ENCODE measurements at places on chromosomes 3 and 15.

- DNase-seq = no peak
Observed at GRCh38 chr3:149007567-149008257, 16.4 kb downstream of the GYG1 start.

DNA sequence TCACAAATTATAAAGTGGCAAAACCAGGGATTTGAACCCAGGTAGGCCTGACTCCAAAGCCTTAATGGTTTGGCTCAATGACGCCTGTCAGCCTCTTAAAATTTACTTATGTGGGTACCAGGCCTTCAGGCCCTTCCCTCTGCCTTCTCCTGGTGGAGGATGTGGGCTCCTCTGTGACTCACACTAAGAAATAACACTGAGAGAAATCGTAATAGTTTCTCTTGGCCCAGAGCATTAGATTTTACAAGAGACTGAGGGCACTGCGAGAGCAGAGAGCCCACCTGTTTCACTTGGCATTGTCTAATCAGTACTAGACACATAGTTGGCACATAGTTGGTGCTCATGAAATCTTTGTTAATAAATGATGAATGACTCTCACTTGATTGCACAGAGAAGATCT, 505.2 kb downstream of the SHQ1 start:
- DNase-seq = no peak

DNA sequence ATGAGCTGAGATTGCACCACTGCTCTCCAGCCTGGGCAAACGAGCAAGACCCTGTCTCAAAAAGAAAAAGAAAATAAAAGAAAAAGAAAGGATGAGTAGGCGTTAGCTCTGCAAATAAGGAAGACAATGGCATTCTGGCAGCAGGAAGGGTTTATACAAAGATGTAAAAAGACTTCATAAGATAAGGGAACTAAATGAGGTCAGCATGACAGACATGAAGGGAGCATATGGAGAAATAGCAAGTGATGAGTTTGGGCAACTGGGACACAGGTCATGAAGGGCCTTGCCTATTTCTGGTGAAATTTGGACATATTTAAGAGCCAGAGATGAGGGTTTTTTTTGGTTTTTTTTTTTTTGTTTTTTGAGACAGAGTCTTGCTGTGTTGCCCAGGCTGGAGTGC, 24.5 kb downstream of the TMEM266 start:
- DNase-seq = no peak

DNA sequence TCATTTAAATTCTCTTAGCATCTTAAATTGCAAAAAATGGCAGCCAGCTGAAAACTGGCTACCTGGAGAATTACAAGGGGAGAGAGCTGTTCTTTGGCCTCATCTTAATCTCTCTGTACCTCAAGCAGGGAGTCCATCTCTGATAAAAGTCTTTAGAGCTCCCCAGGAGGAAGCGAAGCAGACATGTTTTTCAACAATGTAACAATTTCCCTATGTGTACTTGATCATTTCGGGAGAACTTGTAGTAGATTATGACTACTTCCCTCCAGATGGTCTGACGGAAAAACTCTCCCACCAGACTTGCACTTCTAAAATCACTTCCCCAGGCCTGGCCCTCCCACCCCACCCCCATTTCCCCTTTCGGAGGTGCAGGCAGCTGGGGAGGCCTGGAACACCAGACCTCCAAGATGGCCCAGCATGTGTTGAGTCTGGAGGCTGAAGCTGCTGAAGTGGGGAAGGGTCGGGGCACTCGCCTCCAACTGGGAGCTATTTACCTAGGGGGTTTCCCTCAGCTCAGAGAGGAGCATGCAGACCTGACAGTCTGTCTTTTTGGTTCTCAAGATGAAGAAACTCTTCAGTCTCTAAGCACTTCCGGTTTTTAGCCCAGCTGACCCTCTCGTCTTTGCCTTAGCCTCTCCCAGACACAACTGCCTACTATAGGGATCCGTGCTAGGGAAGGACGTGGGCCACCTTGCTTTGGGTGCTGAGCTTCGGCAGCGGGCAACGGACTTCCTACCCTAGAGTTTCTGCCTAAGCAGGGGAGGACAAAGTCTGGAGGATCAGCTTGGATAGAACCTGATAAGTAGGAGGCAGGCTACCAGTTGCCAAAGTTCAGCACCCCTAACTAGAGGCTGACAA, 164.0 kb upstream of the TBL1XR1 start:
- no peak for DNase-seq

- no peak for DNase-seq
Observed at GRCh38 chr15:49060710-49061495, 14.7 kb upstream of the SECISBP2L start.
